ENCODE measurements at places on chromosomes 16 and 17. TPM values are rescaled to one million over a fixed set of nuclear protein-coding genes. Genes with fewer than 3 reads are reported as not detected.
A peak's percentile ranks its signal among the peaks of the same experiment; 100 is the strongest.

NHLRC4 gene
- 0.48 TPM for total RNA-seq

CRHR1 gene
- total RNA-seq, result not detected

TBX21 gene
- not detected for total RNA-seq

ALOX12 gene
- total RNA-seq, result not detected

CCL5 gene
- total RNA-seq, result 0.13 TPM

SOST gene
- not detected for total RNA-seq

PDE6G gene
- 1.4 TPM for total RNA-seq

TMED6 gene
- total RNA-seq, result 6.4 TPM

VPS25 gene
- 148 TPM for total RNA-seq

C17orf107 gene
- not detected for total RNA-seq

HSD17B1 gene
- 0.93 TPM for total RNA-seq

FNDC8 gene
- not detected for total RNA-seq

G6PC1 gene
- 0.56 TPM for total RNA-seq

KIFC3 gene
- 45.3 TPM for total RNA-seq

TBC1D3H gene
- total RNA-seq, result 0.09 TPM

CALB2 gene
- 0.22 TPM for total RNA-seq

NPIPA7 gene
- total RNA-seq, result 4.8 TPM

DNA sequence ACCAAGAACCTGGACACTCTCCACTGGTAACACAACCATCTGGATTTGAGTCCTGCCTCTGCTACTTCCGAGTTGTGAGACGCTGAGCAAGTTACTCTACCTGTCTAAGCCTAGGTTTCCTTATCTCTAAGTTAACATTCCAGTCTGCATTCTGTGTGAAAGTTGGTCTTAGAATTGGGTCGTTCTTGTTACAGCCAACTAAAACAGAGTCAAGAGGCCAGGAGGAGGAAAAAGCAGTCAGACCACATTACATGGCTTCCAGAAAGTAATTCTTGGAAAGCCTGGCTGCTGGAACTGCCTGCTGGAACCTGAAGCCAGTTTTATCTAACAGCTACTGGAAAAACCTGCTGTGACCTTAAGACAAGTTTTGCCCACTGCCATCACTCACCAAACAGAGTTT lies 38.4 kb upstream of the XYLT1 start:
- no peak for DNase-seq

GRCh38 chr17:41907185-41907556 lies 11.6 kb downstream of the ACLY start:
- DNase-seq, result no peak

DNA sequence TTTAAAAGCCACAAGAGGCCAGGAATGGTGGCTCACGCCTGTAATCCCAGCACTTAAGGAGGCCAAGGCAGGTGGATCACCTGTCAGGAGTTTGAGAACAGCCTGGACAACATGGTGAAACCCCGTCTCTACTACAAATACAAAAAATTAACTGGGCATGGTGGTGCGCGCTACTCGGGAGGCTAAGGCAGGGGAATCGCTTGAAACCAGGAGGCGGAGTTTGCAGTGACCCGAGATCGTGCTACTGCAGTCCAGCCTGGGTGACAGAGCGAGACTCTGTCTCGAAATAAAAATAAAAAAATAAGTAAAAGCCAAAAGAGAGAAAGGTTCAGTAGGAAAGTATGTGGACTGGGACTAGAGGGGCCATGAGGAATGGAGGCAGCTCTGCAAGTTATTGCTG lies 13.1 kb upstream of the ITGAL start:
- no peak for DNase-seq

DNA sequence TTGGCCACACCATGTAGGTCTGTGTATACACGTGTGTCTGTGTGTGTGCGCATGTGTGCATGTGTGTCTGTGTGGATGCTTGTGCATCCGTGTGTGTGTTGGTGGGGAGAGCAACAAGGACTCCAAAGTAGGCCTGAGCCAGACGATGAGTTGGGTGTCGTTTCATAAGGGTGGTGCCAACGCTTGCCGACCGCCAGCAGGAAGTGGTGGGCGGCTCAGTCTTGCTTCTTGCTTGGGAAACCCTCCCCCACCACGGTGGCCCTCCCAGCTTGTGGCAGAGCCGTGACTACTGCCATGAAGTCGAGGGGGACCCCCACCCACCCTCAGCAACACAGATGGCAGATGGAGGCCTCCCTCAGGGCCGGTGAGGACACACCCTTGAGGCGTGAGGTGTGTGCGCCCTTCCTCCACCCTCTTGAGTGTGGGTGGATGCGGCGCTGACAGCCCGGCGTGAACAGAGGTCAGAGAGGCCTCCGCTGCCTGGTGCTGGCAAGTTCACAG lies 17.5 kb downstream of the SBK1 start:
- no peak for DNase-seq

- peak; percentile 49 for DNase-seq
Observed at GRCh38 chr17:17348872-17349723, 45.9 kb downstream of the NT5M start.

- DNase-seq, result peak; percentile 71
Observed at GRCh38 chr16:7185689-7186088, 147.0 kb upstream of the RBFOX1 start.

DNA sequence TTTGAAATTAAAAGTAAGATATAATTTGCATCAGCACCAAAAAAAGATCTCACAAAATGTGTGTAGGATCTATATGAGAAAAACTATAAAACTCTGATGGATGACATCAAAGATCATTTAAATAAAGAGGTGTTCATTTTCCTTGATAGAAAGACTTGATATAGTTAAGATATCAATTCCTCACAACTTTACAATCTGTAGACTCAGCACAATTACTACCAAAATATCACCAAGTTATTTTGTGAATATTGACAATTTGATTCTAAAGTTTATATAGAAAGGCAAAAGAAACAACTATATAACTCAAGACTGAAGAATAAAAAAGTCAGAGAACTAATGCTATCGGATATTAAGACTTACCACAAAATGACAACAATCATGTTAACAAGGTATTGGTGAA lies 638.9 kb downstream of the HS3ST4 start:
- no peak for DNase-seq

GRCh38 chr17:28338056-28338768 lies 2.7 kb downstream of the TNFAIP1 start:
- no peak for DNase-seq

DNA sequence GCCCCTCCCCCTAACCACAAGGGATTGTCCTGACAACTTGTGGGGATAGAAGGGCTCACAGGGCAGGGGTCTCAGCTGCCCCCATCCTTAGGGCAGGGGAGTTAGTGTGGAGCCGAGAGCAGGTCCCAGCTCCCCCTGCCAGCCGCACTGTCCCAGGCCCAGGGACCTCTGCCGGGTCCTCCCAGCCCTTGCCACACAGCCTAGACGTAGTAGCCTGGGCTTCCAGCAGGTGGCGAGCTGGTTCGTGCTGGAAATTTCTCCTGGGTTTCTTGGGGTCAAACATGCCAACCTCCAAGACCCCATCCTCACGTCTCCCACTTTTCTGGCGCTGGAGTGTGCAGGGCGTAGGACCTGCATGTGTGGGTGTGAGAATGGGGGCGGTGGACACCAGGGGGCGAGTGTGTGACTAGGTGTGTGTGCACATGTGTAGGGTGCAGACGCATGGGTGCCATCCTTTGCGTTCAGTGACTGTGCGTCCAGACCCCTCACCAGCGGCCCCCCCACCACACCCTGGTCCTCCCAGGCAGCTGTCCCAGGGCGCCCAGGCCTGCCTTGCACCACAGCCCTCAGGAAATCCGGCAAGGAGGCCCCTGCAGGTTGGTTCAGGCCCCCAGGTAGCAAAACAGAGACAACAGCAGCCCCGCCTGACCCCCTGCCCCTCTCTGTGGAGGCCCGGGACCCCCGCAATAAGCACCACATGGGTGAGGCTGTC lies 29.5 kb downstream of the SBK1 start:
- DNase-seq, result peak; percentile 32

GRCh38 chr17:17416007-17416399 lies 60.8 kb upstream of the MED9 start:
- DNase-seq, result peak; percentile 91

DNA sequence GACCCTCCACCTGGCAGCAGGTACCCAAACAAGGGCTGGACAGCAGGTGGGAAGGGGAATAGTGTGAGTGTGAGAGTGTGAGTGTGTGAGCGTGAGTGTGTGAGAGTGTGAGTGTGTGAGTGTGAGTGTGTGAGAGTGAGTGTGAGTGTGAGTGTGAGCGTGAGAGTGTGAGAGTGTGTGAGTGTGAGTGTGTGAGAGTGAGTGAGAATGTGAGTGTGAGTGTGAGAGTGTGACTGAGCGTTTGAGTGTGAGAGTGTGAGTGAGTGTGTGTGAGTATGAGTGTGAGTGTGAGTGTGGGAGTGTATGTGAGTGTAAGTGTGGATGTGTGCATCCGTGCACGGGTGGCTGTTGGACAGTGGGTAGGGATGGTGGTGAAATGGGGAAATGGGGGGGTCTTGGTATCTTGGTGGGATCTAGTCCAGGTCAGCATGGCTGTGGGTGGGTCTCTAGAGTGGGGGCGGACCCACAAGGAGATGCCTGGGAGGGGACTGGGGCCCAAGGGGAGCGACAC lies 408 bp downstream of the ADGRG1 start:
- no peak for DNase-seq

DNA sequence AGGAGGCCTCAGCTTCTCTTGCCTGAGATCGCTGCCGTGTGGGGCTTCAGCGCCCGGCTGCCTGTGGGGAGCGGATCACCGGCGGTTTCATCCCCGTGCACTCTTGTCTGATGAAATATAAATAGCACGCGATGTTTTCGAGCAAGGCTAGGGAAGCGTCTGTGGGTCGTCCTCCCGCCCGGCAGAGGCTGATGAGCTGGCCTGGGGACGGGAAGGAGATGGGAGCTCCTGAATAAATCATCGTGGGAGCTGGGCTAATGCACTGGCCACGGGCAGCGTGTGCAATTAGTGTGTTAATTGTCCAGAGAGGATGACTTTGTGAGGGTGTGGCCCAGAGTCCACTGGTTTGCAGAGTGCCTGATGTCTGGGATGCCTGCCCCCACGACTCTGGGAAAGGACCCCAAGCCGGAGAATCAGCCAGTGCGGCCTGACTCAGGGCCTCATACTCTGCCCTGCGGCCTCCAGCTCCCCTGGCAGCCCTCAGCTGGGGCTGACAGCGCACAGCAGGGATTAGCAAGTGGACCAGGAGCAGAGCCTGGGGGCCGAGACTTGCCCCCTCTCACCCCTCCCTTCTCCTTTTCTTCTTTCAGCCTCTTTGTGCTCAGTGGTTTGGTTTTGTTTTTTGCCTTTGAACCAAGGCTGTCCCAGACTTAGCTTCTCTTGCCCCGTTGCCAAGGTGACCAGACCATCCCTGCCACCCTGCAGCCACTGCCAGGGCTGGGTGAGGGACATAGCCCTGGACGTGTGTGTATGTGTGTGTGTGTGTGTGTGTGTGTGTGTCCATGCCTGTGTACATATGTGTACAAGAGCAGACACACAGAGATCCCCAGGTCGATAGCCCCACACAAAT lies 21.4 kb downstream of the KCNJ12 start:
- DNase-seq, result no peak

DNA sequence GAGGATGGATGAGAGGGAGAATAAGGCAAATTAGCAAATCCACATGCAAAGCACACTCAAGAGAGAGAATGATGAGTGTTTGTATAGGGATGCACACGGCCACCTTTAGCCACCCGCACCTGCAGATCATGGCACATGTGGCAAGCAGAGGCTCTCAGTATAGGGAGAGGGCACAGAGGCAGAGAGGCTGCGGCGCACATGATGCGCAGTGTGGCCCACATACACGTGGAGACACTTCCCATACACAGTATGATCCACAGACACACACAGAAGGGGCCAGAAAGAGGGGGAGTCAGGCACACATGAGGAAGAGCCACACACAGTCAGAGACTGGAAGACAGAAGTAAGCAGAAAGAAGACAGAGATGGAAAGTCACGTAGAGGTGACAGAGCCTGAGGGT lies 6.5 kb upstream of the CHD3 start:
- DNase-seq, result no peak

- DNase-seq, result no peak
Observed at GRCh38 chr16:51031598-51031997, 119.5 kb downstream of the SALL1 start.

DNA sequence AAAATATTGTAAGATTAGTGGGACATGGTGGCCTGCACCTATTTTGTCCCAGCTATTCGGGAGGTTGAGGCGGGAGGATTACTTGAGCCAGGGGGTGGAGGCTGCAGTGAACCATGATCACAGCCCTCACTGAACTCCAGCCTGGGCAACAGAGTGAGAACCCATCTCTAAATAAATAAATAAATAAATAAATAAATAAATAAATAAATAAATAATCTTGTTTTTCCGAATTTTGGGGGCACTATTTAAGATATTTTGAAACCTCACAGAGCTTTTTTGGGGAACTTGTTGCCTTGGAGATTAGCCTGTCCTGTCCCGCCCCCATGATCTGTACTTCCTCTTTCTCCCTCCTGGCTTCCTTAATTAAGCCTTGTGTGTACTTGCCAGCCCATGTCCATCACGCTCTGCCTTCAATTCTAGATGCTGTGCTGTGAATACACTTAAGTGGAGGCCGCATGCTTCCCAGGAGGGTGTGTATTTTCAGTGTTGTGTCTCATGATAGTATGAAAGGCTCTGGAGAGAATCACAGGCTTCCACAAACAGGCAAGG lies 4.4 kb downstream of the LGALS9 start:
- DNase-seq, result no peak

GRCh38 chr16:65782611-65783600 lies 583.6 kb upstream of the CDH5 start:
- no peak for DNase-seq

GRCh38 chr16:11949527-11949926 lies 7.7 kb upstream of the NPIPB2 start:
- DNase-seq, result peak; percentile 73

DNA sequence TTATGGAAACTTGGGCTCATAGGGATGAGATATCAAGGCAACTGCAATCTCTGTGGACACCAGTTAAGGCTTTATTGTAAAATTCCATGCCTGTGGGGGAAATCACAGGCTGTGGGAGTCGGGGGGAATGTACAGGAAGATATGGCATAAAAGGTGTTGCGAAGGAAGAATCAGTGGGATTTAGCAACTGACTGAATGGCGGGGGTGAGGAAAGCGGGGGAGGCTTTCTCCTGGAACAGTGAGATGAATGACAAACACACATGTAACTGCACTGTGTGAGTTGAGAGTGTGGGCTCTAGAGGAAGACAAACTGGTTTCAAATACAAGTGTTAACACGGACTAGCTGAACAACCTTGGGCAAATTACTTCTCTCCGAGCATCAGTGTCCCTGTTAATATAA lies 143.7 kb downstream of the PRKCB start:
- DNase-seq, result no peak

DNA sequence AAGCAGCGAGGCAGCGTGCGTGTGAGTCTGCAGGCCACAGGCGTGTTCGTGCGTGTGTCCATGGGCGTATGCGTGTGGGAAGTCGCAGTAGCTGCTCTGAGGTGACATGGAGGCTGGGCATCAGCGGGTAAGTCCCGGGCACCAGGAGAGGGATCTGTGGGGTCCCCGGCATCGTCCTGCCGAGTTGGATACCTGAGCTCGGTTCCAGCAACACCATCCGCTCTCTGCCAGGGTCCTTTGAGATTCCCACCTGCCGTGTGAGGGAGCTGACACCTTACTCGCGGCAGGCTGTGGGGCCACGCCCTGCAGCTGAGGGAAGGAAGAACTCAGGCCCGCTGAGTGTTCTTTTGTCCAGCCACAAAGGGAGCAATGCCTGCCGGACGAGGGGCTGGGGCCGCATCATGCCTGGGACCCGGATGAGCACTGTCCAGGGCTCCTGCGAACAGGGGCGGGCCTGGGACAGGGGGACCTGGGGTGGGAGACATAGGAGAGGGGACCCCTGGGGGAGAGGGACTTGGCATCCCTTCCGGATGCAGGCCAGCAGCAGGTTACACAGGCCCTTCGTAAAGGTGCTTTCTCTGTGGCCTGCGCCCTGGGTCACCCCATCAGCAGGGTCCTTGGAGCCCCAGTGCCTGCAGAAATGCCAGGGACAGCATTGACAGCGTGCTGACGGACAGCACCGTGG lies 5.0 kb upstream of the SNAI3 start:
- DNase-seq, result no peak
